SJCRH30 (cell line): ENCODE measurements at places on chromosomes 13 and 19. TPM values are rescaled to one million over a fixed set of nuclear protein-coding genes. Genes with fewer than 3 reads are reported as not detected.

The KLK14 gene
- not detected in 2 replicates for total RNA-seq

The DMPK gene
- total RNA-seq: 79.8 and 84.2 TPM in 2 replicates

The SMIM44 gene
- total RNA-seq: not detected in 2 replicates

The DIRAS1 gene
- not detected in 2 replicates for total RNA-seq

DNA sequence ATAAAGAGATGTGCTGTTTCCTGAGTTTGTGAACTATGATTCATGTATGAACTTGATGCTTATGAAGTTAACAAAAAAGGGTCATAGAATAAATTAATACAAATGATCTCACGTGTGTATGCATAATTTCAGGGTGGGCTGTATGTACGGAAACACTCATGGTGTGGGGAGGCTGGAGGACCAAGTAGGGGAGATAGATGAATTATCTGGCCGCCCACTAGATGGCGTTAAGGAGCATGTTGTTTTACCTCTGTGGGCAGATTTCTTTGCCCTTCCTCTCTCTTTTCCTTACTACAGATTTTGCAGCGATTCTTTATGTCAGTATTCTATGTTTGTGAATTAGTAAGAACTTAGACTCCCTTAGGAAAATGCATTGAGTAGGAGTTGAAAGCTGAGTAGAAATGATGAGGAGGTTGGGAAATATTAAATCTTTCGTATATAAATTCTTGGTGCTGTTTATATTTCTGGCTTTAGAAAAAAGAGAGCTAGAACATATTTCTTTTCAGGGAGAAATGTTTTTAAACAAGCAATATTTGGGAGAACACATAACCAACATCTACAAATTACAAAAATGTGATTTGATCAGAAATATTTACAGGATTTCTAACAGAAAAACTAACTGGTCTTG, 47.4 kb upstream of the TMTC4 start:
- H3K27ac ChIP-seq: no peak overlapping the region
- no peaks in the 10 kb centered on the region for H3K36me3 ChIP-seq
- H3K27me3 ChIP-seq: no peaks in the 10 kb centered on the region
- no peak overlapping the region for H3K4me3 ChIP-seq
- H3K4me1 ChIP-seq: no peaks in the 10 kb centered on the region

GRCh38 chr13:20796791-20797508, 23.2 kb upstream of the EEF1AKMT1 start:
- no peak overlapping the region for H3K4me3 ChIP-seq
- no peaks in the 10 kb centered on the region for H3K27me3 ChIP-seq
- no peaks in the 10 kb centered on the region for H3K4me1 ChIP-seq

The PTGIR gene
- not detected in 2 replicates for total RNA-seq

- H3K27ac ChIP-seq: no peak overlapping the region
- no peaks in the 10 kb centered on the region for H3K36me3 ChIP-seq
- DNase-seq: no peak
- H3K27me3 ChIP-seq: no peaks in the 10 kb centered on the region; the same call in 1 of the 2 replicates
- H3K4me3 ChIP-seq: no peak overlapping the region
Measured at GRCh38 chr19:40533508-40533907, 43.2 kb upstream of the SHKBP1 start.

- H3K36me3 ChIP-seq: peaks cover 11% of the 10 kb centered on the region
- DNase-seq: no peak
- H3K27me3 ChIP-seq: no peaks in the 10 kb centered on the region
- no peak overlapping the region for H3K4me3 ChIP-seq
Measured at GRCh38 chr19:986083-986482, 1.9 kb downstream of the WDR18 start.

GRCh38 chr13:106619688-106620555, 52.0 kb upstream of the ARGLU1 start:
- no peaks in the 10 kb centered on the region for H3K27me3 ChIP-seq
- peak; percentile 33 for DNase-seq
- no peak overlapping the region for H3K4me3 ChIP-seq
- H3K27ac ChIP-seq: no peak overlapping the region

The FUT1 gene
- total RNA-seq: not detected in 2 replicates

GRCh38 chr13:76861859-76862258, 24.3 kb downstream of the KCTD12 start:
- no peak overlapping the region for H3K27ac ChIP-seq
- H3K27me3 ChIP-seq: no peaks in the 10 kb centered on the region
- no peak for DNase-seq
- H3K36me3 ChIP-seq: no peaks in the 10 kb centered on the region
- no peaks in the 10 kb centered on the region for H3K4me1 ChIP-seq
- no peak overlapping the region for H3K4me3 ChIP-seq

GRCh38 chr19:55486043-55486970, 1.3 kb downstream of the NAT14 start:
- peak overlapping the region; percentile 73 for H3K4me3 ChIP-seq
- H3K27me3 ChIP-seq: no peaks in the 10 kb centered on the region
- peaks cover 30% of the 10 kb centered on the region for H3K4me1 ChIP-seq
- DNase-seq: no peak

The TRAPPC2B gene
- total RNA-seq: 13.2 and 17.3 TPM in 2 replicates

The OR7A5 gene
- not detected in 2 replicates for total RNA-seq

The KIR2DL4 gene
- not detected in 2 replicates for total RNA-seq

- H3K36me3 ChIP-seq: peaks cover 41% of the 10 kb centered on the region
- H3K4me1 ChIP-seq: peaks cover 7% of the 10 kb centered on the region; the same call in 1 of the 2 replicates
- peak within 1 kb of the TSS; percentile 75 for H3K27ac ChIP-seq
- H3K4me3 ChIP-seq: peak within 1 kb of the TSS; percentile 99
- peak; percentile 99 for DNase-seq
- H3K27me3 ChIP-seq: no peaks in the 10 kb centered on the region; the same call in 1 of the 2 replicates
Measured at GRCh38 chr19:58543826-58544590, at the start of gene TRIM28. Gene TRIM28 (plus strand): TSS chr19:58544064. CDS start chr19:58544758, 694 bp downstream.

GRCh38 chr13:36428086-36428485, 4.2 kb upstream of the CCNA1 start:
- H3K4me3 ChIP-seq: no peak overlapping the region
- H3K27ac ChIP-seq: no peak overlapping the region
- DNase-seq: no peak
- no peaks in the 10 kb centered on the region for H3K36me3 ChIP-seq

GRCh38 chr13:99376924-99377323, 69.7 kb upstream of the GPR183 start:
- no peak overlapping the region for H3K27ac ChIP-seq
- no peaks in the 10 kb centered on the region; the same call in 1 of the 2 replicates for H3K36me3 ChIP-seq
- H3K4me3 ChIP-seq: no peak overlapping the region
- DNase-seq: no peak
- H3K27me3 ChIP-seq: no peaks in the 10 kb centered on the region
- H3K4me1 ChIP-seq: no peaks in the 10 kb centered on the region

- no peaks in the 10 kb centered on the region; the same call in 1 of the 2 replicates for H3K4me1 ChIP-seq
- no peak overlapping the region for H3K4me3 ChIP-seq
- peaks cover 73% of the 10 kb centered on the region for H3K36me3 ChIP-seq
Measured at GRCh38 chr19:16654140-16654539, 5.8 kb downstream of the SMIM7 start.

- peak overlapping the region; percentile 38; the same call in 1 of the 2 replicates for H3K27ac ChIP-seq
- peak; percentile 41 for DNase-seq
- peaks cover 11% of the 10 kb centered on the region for H3K4me1 ChIP-seq
Measured at GRCh38 chr19:926589-927350, 935 bp downstream of the ARID3A start.

GRCh38 chr13:58032676-58033460, 401.3 kb downstream of the PCDH17 start:
- DNase-seq: peak; percentile 54
- H3K27me3 ChIP-seq: no peaks in the 10 kb centered on the region
- H3K4me3 ChIP-seq: no peak overlapping the region
- H3K4me1 ChIP-seq: peaks cover 31% of the 10 kb centered on the region

The CGB5 gene
- total RNA-seq: not detected in 2 replicates

DNA sequence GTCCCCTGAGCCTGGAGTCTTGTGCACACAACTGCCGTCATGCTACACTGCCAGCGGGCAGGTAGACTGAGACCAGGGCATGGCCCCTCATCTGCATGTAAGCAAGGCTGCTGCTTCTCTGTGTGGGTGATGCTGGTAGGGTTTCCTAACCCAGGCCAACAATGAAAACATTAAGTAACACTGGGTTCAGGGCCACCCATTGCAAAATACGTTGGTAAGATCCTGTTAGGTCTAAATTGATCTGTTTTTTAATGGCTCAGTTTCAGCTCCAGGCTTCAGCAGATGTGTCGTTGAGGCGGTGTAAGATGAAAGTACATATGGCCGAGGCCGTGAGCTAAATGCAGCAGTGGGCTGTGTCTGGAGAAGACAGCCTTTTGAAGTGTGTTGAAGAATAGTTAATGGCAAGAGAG, 383.4 kb downstream of the IRS2 start:
- DNase-seq: no peak
- no peak overlapping the region for H3K4me3 ChIP-seq
- no peaks in the 10 kb centered on the region for H3K27me3 ChIP-seq
- no peaks in the 10 kb centered on the region for H3K36me3 ChIP-seq

The SOHLH2 gene
- total RNA-seq: 2.4 and 2.7 TPM in 2 replicates

DNA sequence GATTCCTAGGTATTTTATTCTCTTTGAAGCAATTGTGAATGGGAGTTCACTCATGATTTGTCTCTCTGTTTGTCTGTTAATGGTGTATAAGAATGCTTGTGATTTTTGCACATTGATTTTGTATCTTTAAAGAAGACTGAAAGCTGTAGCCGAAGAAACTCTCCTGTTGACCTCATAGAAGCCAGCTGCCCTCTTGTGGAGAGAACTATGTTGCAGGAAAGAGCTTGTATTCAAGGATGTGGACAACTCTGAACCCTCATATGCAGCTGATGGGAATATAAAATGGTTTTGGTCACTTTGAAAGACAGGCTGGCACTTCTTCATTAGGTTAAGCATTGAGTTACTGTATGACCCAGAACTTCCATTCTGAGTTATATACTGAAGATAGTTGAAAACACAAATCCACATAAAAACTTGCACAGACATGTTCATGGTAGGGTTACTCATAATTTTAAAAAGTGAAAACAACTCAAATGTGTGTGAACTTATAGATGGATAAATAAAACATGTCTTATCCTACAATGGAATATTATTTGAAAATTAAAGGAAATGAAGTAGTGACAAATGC, 65.8 kb upstream of the SLITRK6 start:
- no peaks in the 10 kb centered on the region for H3K36me3 ChIP-seq
- H3K4me1 ChIP-seq: no peaks in the 10 kb centered on the region
- no peak for DNase-seq
- no peak overlapping the region for H3K27ac ChIP-seq
- H3K27me3 ChIP-seq: no peaks in the 10 kb centered on the region
- H3K4me3 ChIP-seq: no peak overlapping the region

The THSD8 gene
- not detected in 2 replicates for total RNA-seq
